ENCODE measurements at places on chromosomes 13 and 19. TPM values are rescaled to one million over a fixed set of nuclear protein-coding genes. Genes with fewer than 3 reads are reported as not detected.

Gene ZNF813
- total RNA-seq: 4.4 TPM

Gene KLK11
- not detected for total RNA-seq

Gene CGB3
- total RNA-seq: not detected

Gene KLHL1
- not detected for total RNA-seq

Gene CEACAM3
- total RNA-seq: not detected

Gene PLIN5
- total RNA-seq: not detected

Gene CYP4F8
- total RNA-seq: not detected

Gene POSTN
- 1,081 TPM for total RNA-seq

Gene ZNF534
- not detected for total RNA-seq

Gene CEACAM21
- total RNA-seq: not detected

All from osteoblast (primary cell).